ENCODE measurements at places on chromosomes 3 and 15.
A peak's percentile ranks its signal among the peaks of the same experiment; 100 is the strongest.

DNA sequence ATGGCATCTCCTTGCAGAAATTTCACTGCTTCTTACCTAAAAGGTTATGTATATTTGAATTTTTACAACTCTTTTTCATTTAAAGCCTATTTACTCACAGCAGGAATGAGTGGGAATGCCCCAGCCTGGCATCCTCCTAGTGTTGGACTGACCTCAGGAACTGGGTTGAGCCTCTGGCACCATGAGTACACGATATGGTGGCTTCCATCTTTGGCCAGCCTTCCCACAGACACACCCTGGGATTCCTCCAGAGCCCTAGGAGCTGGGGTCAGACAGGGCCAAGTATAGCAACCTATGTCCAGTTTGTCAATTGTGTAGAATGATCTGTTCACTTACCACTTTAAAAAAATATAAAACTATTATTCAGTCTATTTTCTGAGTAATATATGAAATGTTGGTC lies 57.2 kb upstream of the HEG1 start:
- no peak for DNase-seq

DNA sequence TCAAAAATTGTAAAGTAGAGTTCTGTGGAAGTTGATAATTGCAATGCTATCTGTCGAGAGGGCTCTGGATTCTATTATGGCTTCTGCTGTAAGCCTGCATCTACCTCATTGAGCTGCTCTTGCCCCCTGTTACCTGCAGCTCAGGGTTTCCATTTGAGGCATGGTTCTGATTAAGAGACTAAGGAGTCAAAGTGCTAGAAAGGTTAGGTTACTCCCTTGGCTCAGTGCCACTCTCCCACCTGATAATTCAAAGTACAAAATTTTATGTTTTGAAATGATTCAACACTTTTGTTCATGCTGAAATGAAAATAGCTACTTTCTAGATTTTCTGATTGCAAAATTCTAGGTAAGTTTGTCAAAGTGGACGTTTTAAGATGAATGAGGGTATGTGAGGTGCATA lies 220.5 kb upstream of the SATB1 start:
- no peak for DNase-seq

DNA sequence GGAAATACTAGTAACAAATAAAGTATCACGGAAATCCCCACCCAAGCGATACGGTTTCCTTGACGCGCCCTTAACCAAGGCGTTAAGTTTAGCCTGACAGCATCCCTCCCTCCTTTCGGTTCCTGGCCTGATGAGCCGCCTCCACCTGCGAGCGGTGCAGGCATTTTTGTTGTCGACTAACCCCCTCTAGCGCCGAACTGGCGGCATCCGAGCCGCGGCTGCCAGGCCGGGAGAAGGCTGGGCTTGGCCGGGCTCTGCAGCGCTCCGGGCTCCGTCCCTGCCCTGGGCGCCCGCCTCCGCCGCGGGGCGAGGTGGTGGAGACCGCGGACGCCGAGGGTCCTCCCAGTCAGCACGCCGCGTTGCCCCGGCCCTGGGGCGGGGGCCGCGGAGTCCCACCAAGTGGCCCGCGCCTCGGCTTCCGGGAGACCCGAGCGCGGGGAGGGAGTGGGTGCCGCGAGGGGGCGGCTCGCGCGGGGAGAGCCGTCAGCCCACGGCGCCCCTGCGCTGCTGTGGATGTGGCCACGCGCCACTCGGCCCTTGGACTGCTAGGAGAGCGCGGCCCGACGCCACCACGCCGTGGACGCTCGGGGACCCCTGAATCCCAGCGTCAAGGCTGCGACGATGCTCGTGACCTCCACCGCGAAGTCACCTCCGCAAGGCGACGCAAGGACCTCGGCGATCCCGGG lies 1.1 kb upstream of the EPHA6 start:
- peak; percentile 84 for DNase-seq

- DNase-seq = no peak
Measured at GRCh38 chr15:38182900-38183299, 69.7 kb upstream of the SPRED1 start.

DNA sequence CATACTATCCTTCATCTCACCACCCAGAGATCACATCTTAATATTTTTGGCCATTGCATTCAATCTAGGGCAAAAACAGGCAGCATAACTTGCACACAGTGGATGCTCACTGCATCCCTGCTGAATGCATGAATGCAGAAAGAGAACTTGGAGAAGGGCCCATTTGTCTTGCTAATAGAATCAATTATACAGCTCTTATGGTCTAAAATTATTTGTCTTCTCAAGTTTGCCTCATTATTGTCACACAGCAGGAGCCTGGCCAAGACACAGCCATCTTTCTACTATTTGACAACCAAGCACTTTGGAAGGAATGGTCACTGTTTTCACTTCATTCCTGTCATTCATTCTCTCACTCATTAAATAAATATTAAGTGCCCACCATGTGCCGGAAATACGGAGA lies 1.2 kb upstream of the ARHGEF26 start:
- no peak for DNase-seq

DNA sequence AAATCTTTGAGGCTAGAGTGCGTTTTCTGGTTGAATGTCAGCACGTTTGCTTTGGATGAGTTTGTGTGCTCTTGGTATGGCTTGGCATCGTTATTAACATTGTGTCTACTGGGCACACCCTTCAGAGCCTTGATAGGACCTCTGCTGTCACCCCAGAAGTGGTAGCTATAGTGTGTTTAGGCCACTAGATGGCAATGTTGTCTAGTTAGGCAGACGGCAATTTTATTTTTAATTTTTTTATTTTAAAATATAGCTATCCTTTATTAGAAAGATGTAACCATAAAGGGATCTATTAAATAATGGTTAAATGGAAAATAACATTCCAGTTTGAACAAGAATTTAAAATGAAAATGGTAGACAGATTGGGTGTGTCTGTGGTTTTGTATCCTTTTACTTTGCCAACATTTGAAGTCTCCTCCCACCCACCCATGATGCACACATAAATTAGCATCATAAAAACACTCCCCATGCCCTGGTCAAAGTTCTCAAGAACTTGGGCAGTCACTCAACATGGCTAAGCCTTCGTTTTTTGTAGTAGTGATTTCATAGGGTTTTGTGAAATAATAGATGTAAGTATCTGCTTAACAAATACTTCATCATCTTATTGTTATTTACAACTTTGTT lies 200.7 kb downstream of the KCNH8 start:
- DNase-seq = no peak

- DNase-seq = no peak
Measured at GRCh38 chr3:14150078-14150477, 25.2 kb downstream of the TMEM43 start.

DNA sequence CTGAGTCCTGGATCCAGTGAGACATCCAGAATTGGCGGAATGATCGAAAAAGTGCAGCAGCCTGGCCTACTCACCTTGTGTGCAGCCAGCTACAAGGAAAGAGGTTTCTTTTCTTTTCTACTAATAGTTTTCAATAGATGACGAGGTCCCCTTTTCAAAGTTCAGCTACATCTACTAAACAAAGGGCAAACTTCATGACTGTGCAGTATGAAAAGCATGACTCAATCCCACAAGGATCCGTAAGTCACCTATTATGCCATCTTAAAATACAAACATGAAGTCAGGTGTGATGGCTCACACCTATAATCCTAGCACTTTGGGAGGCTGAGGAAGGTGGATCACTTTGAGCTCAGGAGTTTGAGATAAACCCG lies 16.7 kb downstream of the MIX23 start:
- no peak for DNase-seq

GRCh38 chr3:187291512-187292132 lies at the start of gene MASP1:
Gene MASP1 (minus strand): TSS chr3:187291737. CDS start chr3:187291632, 105 bp downstream.
- DNase-seq = no peak

DNA sequence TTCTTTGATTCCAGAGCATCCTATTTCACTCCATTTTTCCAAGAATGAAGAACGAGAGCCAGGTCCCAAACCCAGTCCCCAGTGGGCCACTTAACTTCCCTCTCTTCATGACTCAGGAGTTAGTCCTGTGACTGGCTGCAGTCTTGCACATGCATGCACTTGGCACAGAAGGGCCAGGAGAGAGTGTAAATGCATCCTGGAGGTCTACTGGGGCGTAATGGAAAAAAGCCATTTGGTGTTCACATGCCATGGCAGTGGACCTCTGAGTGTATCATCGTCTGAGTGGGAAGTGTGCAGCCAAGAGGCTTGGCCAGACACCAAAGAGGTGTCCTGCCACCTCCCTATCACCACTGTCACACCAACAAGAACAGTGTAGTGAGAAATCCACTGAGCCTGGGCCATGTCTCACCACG lies 15.1 kb upstream of the RFTN1 start:
- no peak for DNase-seq

GRCh38 chr3:69115731-69116130 lies 6.7 kb downstream of the LMOD3 start:
- DNase-seq = no peak

DNA sequence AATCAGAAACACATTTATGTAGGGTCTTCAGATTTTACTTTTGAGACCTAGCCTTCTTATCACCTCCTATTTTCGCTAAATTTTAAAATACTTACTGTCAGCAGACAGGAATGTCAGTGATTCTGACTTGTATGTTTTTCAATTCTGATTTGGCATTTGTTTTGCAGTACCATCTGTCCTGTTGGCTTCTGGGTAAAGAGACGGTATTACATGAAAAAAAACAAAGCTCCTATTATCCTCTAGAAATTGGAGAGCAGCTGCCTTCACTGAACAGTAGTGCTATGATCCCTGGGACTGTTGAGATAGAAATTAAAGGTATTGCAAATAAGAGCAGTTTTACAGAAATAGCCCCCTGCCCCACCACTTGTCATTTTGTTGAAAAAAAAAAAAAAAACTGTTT lies 8.4 kb downstream of the ARMC8 start:
- no peak for DNase-seq
